ENCODE measurements at places on chromosomes 2 and 18.

GRCh38 chr2:106142683-106143082, 51.4 kb downstream of the UXS1 start:
- DNase-seq, result no peak

DNA sequence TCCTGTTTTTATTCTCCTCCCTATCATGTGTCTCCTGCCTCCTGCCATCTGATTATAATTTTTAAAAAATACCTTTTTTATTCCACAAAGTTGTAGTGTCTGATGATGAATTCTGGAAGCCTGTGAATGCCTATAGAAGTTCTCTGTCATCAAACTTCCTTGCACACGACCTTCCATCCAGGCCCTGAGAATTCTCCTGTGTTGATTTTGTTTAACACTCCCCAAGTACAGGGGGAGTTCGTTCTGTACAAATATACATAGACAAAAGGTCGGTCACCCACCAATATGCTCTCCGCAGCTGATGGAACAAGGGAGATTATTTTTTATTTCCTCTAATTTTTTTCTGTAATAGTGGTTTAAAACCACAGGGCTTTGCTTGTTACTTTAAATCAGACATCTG, 232.5 kb downstream of the PIEZO2 start:
- no peak for DNase-seq

- no peak for DNase-seq
Observed at GRCh38 chr2:71834796-71835195, 312.9 kb downstream of the CYP26B1 start.

DNA sequence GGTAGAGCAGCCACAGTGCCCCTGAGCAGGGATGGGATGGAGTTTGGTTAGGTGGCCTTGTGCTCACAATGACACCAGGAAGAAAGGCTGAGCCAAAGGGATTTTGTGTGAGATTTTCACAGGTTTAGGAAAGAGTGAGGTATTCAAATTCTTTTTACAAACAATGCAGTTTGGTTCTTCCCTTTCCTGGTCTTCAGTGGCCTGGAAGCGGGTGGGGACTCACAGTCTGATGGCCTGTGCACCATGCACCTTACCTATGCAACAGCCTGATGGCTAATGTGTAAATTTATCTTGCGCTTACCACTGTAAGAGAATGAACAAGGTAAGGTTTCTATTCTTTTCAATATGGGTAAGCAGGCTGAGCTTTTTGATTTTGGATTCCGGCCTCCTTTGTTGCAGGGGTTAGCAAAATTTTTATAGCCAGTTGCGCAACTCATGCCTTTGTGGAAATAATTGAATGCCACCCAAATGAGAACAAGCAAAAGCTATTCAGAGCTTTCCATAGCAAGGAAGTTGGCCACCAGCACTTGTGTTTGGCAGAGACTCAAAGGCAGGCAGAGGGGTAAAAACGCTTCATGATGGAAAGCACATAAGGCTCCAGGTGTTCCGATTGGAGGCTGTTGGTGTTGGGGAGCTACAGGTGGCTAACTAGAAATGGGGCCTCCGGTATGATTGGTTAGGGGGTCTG, 23.8 kb upstream of the IL1R2 start:
- DNase-seq, result no peak

- DNase-seq, result no peak
Observed at GRCh38 chr2:101546376-101547058, 71.6 kb upstream of the RFX8 start.

DNA sequence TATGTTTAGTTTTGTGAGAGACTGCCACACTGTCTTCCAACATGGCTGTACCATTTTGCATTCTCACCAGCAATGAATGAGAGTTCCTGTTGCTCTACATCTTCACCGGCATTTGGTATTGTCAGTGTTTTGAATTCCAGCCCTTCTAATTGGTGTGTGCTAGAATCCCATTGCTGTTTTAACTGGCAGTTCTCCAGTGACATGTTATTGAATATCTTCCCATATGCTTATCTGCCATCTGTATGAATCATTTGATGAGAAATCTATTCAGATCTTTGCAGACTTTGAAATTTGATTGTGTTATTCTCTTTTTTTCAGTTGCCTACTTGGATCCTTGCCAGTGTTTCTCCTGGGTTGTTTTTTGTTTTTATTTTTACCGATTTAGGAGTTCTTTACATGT, 99.0 kb downstream of the SNTG2 start:
- no peak for DNase-seq

DNA sequence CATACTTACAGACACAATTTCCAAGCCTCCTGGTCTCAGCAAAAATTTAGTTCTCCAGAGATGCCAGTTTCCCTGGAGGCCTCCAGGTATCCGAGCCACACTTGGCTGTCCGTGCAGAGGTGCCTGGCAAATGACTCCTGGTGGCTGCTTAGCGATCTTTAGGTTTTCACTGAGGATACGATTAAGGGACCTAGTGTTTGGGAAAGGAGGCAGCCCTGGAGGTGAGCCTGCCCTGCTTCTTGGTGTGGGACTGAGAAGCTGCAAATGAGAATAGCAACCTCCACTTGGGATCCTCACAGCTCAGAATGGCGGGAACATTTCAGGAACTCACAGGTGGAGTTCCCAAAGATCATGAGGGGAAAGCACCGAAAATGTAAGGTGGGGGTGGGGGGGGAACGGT, 217.6 kb downstream of the ALPK2 start:
- no peak for DNase-seq

GRCh38 chr2:113057117-113057516, 1.9 kb upstream of the IL36RN start:
- no peak for DNase-seq

DNA sequence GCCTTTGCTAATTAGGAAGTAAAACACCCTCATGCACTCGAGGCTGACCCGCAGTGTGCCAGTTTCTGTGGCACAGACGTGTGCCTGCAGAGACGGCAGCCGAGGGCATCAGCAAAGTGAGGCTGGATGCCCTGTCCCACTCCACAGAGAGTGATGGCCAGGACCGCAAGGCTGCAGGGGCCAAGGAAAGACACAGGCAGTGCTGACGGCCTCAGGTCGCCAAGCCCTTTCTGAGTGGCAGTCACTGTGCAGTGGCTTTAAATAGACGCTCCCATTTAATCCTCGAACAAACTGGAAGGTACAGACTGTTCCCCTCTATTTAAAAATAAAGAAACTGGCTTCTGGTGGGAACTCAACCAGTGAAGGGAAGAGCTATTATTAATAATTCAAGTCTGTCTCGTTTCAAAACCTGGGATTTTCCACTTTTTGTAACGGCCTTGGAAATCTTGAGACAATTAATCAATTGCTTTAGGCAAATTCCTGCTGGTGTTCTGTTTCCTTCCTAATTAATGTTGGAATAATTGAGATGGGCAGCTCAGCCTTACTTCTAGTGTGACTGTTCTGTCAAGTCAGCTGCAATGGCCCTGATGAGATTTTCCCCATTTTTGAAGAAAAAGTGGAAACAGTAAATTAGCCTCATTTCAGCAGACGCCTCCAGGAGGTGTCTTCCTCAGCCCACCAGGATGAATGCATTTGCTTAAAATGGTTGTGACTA, 644.6 kb upstream of the RAB6C start:
- no peak for DNase-seq

DNA sequence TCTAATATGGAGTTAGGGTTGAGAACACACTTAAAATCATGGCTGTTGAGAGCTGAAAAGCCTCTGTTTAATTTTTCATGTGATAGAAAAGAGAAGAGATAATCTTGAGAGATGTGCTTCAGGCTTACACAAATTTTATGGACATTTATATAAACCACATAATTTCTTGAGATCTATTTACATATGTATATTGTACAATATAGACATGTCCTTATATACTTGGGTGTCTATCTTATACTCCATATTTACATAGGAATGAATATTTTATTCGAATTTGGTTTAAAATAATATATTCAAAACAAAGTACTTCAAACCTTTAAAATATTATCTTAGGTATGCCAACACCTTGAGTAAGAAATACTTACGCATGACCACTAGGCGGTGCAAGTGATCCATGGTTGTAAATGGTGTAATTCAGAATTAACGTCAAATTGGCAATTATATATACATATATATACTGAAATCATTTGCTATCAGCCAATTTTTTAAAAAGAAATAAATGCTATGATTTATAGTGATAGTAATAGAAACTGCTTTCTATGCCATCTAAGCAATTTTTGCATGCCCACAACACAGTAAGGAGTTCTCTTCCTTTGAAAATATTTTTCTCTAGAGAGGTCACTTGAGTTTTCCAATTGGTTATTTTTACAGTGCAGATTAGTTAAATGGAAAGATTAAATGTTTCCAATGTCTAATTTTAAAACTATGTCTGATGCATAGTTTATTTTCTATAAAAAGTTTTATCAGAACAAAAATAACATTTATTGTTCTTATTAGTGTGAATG, 37.6 kb upstream of the SPAG16 start:
- no peak for DNase-seq

- DNase-seq, result peak; percentile 80
Observed at GRCh38 chr2:10584843-10585475, 104.8 kb downstream of the NOL10 start.

DNA sequence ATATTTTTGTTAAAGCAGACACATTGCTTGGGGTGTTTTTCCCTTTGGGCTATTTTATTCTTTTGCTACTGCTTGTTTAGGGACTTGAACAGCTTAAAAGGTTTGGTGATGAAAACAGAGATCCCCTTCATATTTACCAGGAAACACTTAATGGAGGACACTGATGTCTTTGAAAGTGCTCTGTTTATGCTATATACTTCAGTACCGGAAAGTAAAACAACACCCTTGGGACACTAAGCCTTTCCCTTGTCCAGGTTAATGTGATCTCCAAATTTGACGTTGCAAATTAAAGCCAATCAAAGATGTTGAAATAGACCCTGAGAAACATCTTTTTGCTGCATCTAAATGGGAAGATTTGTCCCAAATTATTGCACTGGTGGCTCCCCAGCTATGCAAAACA, 564.6 kb upstream of the PKDCC start:
- no peak for DNase-seq

DNA sequence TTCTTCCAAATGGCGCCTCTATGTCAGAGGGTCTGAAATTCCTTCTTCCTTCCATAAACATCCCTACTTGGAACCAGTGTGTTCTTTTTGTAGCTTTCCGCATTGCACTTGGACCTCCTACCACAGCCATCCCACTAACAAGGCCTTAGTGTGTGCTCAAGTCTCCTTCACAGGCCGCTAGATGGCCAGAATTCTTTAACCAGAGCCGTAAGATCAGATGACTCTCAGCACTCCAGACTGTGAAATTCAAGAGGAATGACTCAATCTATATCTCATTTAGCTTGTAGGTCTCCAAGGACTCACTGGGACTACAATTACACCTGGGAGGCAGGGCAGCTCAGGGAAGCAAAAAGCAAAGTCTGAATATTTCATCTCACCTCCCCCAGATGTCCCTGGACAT, 298.9 kb downstream of the EIPR1 start:
- no peak for DNase-seq

- DNase-seq, result no peak
Observed at GRCh38 chr18:8792688-8793316, 87.4 kb downstream of the MTCL1 start.

- DNase-seq, result no peak
Observed at GRCh38 chr18:2897448-2898185, 50.8 kb downstream of the EMILIN2 start.

GRCh38 chr2:160454070-160454797, 39.4 kb downstream of the RBMS1 start:
- no peak for DNase-seq

DNA sequence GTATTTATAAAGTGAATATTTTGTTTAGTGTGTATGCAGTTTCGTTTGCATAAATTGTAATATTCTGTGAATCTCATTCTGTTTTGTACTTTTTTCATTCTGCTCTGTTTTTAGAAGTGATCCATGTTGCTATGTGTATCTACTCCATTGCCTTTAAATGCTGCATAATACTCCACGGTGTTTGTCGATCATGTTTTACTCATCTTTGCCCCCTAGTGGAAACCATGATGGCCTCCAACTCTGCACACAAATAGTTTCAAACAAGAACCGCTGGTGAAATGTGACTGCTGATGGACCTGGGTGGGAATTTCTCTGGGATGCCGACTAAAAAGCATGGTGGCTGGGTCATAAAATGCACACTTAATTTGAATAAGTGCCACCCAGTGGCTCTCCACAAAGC, 32.0 kb upstream of the SKOR2 start:
- peak; percentile 7 for DNase-seq

GRCh38 chr2:50379351-50379750, 652.6 kb downstream of the NRXN1 start:
- no peak for DNase-seq

DNA sequence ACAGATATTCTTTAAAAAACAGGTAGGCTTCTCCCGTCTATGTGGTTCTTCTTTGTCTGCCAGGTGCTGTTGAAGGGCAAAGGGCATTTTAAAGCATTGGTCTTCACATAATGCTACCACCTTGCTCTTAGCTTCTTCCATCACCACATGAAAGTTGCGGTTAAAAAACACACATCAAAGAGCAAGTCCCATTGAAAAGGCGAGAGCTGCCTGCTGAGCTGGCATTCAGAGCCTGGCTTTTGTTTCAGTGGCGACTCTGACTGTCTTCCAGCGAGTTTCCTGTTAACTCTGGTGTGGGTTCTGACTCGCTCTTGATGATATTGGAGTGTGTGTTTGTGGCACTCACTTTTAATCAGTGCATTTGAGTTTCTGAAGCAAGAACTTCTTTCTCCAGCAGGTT, 624.9 kb upstream of the FANCL start:
- DNase-seq, result no peak

DNA sequence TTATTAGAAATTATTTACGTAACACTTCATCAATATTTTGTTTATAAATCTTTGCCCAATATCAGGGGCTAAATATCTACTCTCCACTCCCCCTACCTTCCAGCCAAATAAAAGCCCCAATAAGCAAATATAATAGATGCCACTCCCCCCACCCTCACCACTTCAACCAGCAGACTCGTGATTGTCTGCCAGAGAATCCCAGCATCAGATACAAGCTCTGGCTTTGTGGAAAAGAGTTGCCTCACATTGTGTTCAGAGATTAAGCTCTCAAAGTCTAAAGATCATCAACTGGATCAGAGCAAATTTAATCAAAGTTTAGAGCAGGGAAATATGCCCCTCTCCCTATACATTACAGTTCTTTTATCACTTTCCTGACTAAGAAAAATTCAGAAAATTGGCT, 39.5 kb downstream of the AOX1 start:
- no peak for DNase-seq

GRCh38 chr2:1742681-1743395, 1.5 kb downstream of the PXDN start:
- peak; percentile 55 for DNase-seq

DNA sequence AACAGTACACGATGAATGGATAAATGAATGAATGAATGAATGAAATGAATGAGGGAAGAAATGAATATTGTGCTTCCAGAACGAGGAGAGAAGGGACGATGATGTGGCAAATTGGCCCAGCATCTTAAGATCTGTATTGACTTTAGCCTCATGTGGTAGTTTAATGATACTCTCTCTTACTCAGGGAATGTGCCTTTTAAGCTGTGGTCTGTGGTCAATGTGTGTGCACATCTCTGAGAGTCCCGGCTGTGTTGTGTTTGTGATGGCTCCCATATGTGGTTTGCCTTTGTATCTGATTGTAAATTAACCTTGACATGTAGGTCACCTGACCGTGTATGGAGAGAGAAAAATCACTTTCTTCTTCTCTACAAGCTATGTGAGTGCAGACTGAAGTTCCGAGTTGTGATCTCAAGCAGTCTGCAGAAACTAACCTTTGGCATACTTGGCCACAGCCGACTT, 91.2 kb downstream of the NEDD4L start:
- peak; percentile 83 for DNase-seq

- no peak for DNase-seq
Observed at GRCh38 chr2:98608962-98609604, 694 bp downstream of the UNC50 start.

All from HFF-Myc (cell line).